T follicular helper cell (primary cell): ENCODE measurements at places on chromosomes 2 and 18.

GRCh38 chr2:88854528-88854927, 163.1 kb downstream of the RPIA start:
- no peak for DNase-seq

- no peak for DNase-seq
These were observed 1024.8 kb downstream of the TSN start for GRCh38 chr2:122780251-122780650.

DNA sequence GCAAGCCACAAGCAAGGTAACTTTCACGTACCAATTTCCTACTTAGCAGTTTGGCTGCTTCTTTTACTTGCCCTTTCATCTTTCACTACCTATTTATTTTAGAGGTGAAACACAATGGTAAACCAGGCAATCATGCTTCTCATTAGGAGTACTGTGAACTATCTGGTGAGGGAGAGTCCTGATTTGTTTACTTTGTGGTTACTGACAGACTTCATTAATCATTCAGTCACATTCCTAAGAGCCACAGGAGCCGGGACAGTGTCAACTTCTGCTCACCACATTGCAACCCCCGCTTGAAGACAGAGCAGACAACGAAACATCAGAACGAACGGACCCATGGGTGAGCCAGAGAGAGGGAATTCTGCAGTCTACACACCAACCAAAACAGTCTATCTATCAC, 28.8 kb downstream of the TUBB6 start:
- no peak for DNase-seq

GRCh38 chr2:223772363-223772762, 65.0 kb downstream of the AP1S3 start:
- DNase-seq, result no peak

DNA sequence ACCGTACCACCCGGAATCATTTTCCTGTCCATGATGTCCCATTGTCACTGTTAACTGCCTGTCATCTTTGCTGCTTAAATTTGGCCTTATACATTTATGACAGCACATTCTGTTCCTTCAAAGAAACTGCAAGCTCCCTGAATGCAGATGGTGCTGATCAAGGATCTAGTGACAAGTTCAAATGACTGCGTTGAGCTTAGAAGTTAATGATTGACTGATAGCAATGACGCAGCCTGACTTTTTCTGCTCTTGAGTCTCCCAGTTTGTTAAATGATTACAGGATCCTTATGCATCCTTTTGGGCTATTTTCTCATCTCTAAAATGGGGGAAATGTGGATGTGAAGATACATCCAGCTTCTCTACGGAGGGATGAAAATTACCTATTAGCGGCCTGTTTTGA, 159.0 kb downstream of the DCC start:
- DNase-seq, result no peak
